ENCODE measurements at places on chromosomes 2 and 18.
A peak's percentile ranks its signal among the peaks of the same experiment; 100 is the strongest.

DNA sequence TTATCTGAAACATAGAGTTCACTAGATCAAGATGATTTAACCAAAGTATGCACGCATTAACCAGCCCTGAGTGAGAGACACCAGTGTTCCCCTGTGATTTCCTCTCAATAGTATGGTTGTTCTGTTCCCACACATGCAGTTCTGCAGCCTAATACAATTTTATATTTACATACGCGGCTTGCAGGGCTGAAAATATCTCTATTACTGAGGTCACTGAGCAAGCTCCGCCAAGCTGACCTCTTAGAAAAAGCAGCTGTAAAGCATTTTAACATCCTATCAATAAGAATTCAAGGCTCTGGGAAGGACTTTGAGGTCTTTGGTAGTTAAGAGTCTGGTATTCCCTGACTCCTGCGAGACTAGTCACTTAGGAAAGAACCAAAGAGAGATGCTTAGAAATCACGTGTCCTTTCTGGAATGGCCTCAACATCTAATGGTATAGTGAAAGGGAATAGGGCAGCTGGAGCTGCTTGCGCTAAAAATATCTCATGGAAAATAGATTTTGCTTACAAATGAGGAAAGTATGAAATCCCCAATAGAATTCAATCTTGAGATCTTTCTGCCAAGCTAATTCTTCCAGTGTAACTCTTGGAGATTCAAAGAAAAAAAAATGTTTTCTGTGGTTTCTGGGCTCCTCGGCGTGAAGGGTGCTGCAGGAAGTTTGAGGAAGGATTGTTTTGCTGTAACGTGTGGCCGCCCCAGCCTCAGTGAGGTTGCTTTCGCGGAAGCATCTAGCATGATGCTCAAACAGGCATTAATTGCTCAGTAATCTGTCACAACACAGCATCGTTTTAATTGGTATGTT is 59.2 kb downstream of the DOCK10 start:
- DNase-seq, result peak; percentile 32

DNA sequence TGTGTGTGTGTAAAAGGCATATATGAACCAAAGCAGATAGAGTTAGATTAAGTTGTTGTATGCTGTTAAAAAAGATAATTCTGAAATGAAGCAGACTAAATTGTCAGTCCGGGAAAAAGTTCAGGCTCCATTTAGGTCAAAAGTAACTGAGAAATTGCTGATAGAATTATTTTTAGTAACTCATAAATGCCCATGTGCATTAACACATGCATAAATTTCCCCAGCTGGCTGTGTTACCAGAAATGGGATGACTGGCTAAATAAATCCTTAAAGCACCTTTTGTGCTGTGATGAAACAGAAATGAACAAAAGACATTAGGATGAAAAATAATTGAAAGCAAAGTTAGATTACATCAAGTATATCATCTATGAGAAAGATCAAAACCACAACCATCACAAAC is 111.3 kb downstream of the NYAP2 start:
- no peak for DNase-seq

- no peak for DNase-seq
These were observed 256.8 kb downstream of the RNF152 start for GRCh38 chr18:61635901-61636528.

- no peak for DNase-seq
These were observed 493.4 kb upstream of the FSIP2 start for GRCh38 chr2:185245216-185245615.

- DNase-seq, result no peak
These were observed 37.8 kb downstream of the KCTD18 start for GRCh38 chr2:200471928-200472645.

DNA sequence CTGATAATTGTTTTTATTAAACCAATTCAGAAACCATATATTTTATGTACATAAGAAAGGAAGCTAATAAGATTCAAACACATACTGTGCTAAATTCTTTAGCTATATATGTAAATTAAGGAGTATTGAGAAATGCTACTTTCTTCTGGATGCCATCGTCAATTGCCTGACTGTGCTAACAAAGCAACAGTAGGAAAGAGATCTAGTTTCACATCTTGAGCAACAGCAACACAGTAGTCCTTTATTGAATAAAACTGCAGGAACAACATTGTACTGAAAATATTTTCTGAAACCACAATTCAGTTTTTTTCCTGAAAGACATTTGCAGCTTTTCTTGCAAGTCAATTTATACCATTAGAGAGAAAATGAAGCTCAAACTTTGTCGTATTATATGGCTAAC is 1404.9 kb upstream of the SLC39A10 start:
- DNase-seq, result no peak

GRCh38 chr2:186927867-186928191 is 78.9 kb upstream of the ZSWIM2 start:
- DNase-seq, result no peak

DNA sequence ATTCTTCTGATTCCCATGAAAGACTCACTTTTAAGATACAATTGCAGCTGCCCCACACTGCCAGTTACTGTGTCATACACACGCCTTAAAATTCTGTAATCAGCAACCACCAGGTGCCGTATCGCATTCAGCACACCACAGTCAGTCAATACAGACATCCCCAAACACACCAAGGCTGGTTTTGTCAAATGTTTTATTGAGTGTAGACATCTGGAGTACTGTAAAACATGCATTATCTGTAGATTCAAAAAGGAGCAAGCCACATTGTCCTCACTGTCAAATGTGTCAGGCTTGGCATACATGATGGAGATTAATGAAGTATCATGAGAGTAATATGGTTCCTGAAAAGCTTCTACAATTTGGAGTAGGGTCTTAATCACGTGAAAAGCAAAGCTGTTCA is 109.7 kb upstream of the SP3 start:
- DNase-seq, result no peak

- DNase-seq, result no peak
These were observed 28.9 kb downstream of the ARHGAP15 start for GRCh38 chr2:143158098-143158497.

GRCh38 chr18:72808680-72809079 is 59.1 kb downstream of the NETO1 start:
- no peak for DNase-seq

- DNase-seq, result no peak
These were observed 82.9 kb downstream of the CHRNA1 start for GRCh38 chr2:174681099-174682006.

DNA sequence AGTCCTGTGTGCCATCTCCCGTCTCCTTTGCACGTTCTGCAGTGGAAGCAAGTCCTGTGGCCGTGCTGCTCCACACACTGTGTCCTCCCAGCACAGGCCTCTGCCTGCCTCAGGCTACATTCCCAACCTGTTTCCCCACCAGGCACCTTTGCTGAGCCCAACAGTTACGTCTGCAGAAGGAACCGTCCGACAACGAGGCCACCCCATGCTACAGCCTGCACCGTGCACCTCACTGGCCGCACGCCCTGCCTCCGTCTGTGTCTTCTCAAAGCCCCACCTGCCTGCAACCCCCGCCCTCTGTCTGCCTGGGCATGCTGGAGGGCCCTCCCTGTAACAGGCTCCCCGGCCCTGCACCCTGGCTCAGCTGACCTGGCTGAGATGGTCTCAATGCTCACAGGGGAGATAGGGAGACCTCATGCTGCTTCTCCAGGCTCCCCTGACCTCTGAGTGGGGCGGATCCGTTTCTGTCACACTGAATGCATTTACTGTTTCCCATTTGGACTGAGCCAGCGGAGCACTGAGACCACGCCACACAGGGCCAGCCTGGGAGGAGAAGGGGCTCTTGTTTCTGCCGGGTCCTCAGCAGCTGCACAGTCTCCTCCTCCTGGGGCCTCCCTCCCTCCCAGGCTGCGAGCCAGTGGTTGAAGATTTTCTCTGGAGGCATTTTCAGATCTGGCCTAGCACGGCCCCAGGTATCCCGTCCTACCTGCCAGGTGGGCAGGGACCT is 109.1 kb upstream of the OTOS start:
- no peak for DNase-seq

- no peak for DNase-seq
These were observed 510.7 kb upstream of the LRRTM1 start for GRCh38 chr2:80815259-80815658.

DNA sequence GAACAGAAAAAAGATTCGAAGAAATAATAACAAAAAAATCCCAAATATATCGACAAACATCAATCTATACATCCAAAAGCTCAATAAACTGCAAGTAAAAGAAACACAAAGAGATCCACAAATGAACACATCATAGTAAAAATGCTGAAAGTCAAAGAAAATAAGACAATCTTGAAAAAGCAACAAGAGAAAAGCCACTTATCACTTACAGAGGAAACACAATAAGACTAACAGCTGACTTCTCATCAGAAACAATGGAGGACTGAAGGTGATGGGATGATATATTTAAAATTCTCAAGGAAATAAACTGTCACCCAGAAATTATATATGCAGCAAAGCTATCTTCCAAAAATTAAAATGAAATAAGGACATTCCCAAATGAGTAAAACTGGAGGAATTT is 140.3 kb downstream of the NDUFA10 start:
- no peak for DNase-seq

DNA sequence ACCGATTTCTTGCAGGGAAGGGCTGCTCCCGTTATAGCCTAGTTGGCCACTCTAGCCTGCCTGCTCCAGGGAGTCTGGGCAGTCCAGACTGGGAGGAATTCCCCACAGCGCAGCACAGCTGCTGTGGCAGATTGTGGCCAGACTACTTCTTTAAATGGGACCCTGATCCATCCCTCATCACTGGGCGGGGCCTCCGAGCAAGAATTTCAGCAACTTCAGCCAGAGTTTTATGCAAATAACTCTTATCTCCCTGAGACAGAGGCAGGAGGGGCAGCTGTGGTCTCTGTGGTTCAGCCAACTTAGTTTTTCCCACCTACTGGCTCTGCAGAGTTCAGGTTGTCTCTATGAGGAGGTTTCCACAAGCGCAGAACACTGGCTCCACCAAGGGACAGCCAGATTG is 1583.2 kb downstream of the SUCLG1 start:
- DNase-seq, result no peak

GRCh38 chr18:46293742-46294181 is 189.6 kb downstream of the HAUS1 start:
- DNase-seq, result no peak

- DNase-seq, result no peak
These were observed 6.5 kb upstream of the ZAP70 start for GRCh38 chr2:97706708-97707345.

- DNase-seq, result no peak
These were observed 33.7 kb downstream of the SOX11 start for GRCh38 chr2:5725794-5726463.

- DNase-seq, result no peak
These were observed at the start of gene CDH7 for GRCh38 chr18:65750389-65751154. Gene CDH7, plus strand, starts transcription at chr18:65751012. Its CDS starts 11,831 bp downstream, at chr18:65762843.

DNA sequence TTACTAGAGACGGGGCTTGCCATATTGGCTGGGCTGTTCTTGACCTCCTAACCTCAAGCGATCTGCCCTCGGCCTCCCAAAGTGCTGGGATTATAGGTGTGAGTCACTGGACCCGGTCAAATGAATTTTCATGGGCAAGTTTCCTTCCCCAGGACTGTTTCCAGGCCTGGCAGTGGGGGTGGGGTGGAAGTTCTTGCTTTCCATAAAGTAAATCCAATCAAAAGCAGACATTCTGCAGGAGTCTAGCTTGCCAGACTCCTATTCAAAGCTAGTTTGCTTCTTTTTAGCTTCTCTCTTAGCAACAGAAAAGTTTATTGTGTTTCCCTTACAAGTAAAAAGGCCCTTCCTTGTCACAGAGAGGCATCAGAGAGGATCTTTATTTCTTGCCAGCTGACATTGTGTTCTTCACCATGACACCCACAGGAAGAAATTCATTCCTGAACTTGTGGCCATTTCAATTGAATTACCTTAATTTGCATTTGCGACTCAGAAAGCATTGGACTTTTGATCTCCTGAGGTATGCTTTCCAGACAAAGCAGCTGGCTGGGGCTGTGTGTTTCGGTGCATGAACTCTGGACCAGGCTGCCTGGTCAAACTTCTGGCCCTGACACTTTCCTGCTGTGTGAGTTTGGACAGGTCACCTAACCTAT is 37.9 kb downstream of the LYPD1 start:
- no peak for DNase-seq

GRCh38 chr2:165686800-165687199 is 107.2 kb downstream of the GALNT3 start:
- DNase-seq, result no peak

- no peak for DNase-seq
These were observed 67.5 kb downstream of the PDE1A start for GRCh38 chr2:182359027-182359989.

DNA sequence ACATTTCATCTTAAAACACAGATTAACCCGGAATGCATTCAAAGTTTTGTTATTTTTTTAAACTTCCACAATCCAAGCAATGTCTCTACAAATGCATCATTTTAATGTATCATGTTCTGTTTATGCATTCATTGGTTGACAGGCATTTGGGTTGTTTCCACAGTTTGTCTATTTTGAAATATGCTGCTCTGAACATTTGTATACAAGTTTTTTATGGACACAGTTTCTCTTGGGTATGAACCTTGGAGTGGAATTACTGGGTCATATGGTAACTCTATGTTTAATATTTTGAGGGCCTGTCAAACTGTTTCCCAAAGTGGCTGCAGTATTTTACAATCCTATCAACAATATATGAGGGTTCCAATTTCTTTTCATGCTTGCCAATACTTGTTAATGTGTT is 57.3 kb downstream of the GULP1 start:
- DNase-seq, result no peak

GRCh38 chr2:20959252-20959651 is 84.6 kb downstream of the APOB start:
- DNase-seq, result no peak

- no peak for DNase-seq
These were observed 91.8 kb downstream of the TGIF1 start for GRCh38 chr18:3541549-3542386.

DNA sequence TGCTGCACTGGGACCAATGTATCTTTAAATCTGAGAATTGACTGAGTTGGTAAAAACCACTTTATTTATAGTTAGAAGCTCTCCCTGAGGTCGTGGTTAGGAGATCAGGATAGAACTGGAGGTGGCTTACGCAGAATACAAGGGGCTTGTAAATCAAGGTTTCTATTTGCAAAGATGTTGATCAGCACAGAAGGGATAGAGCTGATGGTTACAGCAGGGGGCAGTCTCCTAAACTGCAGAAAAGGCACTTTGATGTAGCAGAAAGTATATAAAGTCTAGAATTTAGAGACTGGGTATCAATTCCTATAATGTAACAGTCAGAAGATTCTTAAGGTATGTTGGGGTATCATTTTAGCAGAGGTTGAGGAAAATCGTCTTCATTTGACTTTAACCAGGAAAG is 25.2 kb upstream of the ACVR1 start:
- no peak for DNase-seq

- no peak for DNase-seq
These were observed at the start of gene PLEK for GRCh38 chr2:68365087-68365486. Gene PLEK, plus strand, starts transcription at chr2:68365282. Its CDS starts 70 bp downstream, at chr2:68365352.

- DNase-seq, result no peak
These were observed 88.0 kb downstream of the GALR1 start for GRCh38 chr18:77337604-77338003.

DNA sequence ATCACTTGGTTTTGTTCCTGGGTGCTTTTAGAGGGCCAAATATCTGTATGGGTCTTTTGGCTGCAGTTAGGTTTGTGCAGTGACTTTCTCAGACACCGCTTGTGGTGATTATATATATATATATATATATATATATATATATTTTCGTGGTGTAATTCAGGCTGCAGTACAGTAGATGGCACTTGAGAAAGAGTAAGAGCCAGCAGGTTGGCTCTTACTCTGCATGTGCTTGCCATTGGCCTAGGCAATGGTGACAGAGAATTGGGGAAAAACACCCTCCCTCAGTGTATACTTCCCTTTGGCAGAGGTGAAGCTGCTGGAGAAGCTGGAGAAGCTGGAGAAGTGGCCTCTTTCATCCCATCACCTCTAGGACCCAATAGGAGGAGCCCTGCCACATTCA is 22.2 kb upstream of the MYL1 start:
- DNase-seq, result no peak
